Left ventricle myocardium inferior (tissue), 1 donor: ENCODE measurements at places on chromosomes 4 and X. TPM values are rescaled to one million over a fixed set of nuclear protein-coding genes. Genes with fewer than 3 reads are reported as not detected.

- no peak for DNase-seq
Measured at GRCh38 chr4:8227201-8227770, 28.2 kb downstream of the SH3TC1 start.

DNA sequence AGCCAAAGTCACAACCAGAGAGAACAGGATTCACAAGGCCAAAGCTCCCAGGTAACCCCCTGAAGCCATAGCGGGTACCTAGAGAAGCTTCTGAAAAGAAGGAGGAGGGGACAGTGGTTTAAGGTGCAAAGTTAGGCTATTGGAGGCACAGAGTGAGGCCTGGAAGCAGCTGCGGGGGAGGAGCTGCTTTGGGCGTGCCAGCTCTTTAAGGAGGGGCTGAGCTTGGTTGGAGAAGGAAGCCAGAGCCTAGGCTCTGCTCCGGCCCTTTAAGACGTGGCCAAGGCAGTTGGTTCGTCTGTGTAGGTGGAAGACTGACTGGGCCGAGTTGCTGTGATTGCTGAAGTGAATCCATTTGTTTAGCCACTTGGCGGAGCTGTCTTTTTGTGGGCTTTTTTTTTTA lies 1.5 kb downstream of the KLF8 start:
- DNase-seq = peak; percentile 37

- peak; percentile 80 for DNase-seq
Measured at GRCh38 chrX:43656005-43656494, at the start of gene MAOA. Gene MAOA (plus strand): TSS chrX:43656299. CDS start chrX:43656342, 43 bp downstream.

CFAP99 gene
- not detected for total RNA-seq
